ENCODE measurements at places on chromosomes 1 and 21.

DNA sequence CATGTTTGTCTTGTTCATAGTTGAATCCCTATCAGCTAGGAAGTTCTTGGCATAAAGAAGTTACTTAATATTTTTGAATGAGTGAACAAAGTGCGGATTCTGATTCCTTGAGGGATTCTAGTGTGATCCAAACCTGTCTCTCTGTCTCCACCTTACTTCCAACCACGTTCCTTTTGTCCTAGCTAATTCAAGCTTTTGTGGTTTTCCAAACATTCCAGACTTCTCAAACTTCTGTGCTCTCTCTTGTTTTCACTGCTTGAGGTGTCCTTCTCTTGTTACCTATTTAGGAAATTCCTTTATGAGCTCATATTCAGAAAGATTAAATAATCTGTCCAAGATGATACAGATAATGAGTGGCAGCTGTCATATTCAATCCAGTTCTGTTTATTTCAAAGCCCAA, 353.2 kb downstream of the PTBP2 start:
- no peak for DNase-seq

GRCh38 chr1:169634877-169635276, 5.0 kb upstream of the SELP start:
- DNase-seq = no peak

DNA sequence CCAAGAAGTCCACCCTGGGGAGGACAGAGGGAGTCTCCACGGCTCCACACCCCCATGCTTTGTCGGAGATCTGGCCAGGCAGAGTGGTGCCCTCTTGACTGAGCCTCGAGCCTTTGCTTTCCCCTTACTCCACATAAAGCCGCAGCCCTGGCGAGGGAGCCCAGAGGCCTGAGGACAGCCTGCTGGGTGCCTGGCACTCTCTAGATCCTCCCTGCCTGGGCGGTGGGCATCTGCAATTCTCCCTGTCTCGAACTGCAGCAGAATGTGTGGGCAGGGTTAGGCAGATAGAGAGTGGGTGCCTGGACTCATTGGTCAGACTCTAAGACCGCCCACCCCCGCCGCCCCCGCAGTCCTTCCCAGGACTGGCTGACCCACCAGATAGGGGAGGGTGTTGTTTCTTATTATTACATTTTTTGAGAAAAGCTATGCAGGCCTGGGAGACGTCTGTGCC, 13.9 kb downstream of the EPHX1 start:
- DNase-seq = no peak

DNA sequence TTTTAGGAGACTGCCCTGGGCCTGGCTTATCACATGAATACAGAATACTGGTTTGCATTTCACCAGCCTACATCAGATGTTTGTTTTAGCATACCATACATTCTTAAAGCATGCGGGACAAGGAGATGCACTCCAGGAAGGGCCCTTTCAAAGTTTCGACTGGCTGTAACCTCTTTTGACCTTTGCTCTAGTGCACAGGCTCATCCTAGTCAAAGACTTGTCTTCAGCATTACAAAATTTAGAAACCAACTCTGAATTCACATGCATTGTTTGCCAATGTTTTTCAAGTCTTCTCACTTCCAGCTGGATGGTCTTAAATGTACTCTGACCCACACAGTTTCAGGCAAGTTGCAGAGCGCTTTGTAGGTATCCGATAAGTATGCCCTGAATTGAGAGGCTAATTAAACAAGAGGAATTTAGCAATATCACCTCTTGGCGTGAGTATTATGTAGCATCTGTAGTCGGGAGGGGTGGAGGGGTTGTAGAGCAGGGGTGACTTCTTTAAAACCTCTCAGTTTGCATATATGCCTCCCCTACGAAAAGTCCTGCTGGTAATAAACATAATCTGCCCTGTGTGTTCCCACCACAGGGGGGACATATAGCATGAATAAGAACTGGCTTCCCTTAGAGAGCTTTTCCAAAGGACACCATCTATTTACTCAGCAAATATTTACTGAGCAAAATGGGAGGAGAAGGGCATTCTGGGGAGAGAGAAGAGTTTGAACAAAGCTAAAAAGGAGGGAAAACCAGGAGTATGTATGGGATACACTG, 24.4 kb upstream of the AHCYL1 start:
- no peak for DNase-seq

DNA sequence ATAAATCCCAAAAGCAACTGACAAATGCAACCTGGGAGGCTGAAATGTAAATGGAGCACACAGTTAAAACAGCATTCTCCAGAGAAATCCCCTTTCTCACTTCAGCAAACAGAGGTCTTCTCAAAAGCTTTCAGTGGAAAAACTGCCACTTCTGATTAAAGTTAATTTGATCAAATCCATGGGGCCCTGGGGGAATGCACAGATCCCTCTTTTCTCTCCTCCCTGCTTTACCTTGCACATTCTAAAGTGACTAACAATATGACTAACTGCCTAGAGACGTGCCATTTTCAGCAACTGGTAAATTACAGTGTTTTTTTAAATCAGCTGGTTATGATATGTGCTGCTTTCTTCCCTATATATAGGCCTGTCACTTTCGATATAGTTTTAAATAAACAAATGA, 142.5 kb downstream of the RERE start:
- no peak for DNase-seq
